GM12892 (cell line): ENCODE measurements at places on chromosomes 5 and 9.

DNA sequence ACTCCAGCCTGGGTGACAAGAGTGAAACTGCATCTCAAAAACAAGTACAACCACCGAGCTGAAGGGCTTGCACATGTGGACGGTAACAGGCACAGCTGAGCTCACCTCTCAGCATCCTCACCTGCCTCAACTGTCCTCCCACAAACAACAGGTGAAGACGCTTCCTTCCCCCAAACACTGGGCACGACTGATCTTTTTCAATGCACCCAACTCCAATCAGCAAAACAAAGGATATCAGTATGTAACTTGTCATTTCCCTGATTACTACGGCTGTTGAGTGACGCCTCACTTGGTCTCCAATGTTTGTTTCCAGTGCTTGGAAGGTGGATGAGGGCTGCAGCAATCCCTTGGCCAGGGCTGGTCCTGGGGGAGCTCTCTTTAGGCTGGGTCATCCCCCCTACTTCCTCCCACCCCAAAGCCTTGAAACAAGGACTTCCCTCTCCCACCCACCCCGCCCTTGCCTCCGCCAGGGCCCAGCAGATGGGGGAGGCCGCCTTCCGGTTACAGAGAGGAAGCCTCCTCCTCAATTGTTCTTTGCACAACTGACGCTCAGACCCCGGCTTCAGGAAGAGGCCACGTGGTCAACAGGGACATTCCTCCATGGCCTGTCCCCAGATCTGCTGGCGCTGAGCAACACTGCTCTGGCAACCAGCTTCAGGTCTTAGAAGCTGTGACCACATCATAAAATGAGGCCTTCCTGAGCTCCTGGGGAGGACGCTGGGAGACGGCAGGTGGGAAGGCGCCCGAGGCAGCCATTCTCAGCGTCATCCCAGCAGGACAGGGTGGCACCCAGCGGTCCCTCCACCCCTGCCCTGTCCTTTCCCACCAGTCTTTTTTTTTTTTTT, 5.9 kb downstream of the FAM78A start:
- no peak for DNase-seq

- DNase-seq: no peak
These were observed 473 bp downstream of the ZBTB34 start for GRCh38 chr9:126860757-126861466.

DNA sequence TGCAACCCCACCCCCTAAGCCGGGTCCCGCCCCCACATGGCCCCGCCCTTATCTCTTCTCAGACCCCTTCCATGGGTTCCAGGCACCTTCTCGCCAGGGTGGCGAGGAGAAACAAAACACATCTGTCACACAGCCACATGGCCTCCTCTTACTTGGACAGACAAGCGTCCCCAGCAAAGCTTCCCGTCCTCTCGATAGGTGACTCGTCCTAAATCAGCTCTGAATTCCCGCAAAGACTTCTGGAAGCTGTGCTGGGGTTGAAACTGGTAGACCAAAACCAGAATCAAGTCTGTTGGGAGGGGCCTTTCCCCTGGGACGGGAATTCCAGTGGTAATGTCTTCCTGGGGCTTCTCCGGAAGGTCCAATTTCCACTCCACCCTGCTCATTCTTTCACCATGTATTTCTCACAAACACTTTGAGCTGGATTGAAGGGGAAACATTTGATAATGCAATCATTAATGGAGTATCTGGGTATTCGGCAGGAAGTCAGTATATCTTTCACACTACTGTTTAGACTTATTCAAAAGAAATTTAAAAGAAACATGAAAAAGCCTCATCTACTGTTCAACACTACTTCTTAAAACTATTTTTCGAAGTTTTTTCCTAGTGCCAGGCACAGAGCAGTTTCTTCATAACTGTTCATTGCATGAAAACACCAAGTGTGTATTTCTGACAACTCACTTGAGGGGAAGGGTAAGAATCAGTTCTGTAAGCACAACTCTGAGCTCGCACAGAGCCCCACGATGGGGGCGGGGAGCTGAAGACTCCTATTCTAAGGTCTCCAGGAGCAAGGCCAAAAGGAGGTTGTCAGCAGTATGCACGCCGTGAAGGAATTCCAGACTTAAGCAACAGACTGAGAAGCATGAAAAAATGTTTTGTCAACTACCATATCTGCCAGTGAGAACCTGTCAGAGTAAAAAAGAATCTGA, 644 bp upstream of the CTNNAL1 start:
- DNase-seq: no peak

DNA sequence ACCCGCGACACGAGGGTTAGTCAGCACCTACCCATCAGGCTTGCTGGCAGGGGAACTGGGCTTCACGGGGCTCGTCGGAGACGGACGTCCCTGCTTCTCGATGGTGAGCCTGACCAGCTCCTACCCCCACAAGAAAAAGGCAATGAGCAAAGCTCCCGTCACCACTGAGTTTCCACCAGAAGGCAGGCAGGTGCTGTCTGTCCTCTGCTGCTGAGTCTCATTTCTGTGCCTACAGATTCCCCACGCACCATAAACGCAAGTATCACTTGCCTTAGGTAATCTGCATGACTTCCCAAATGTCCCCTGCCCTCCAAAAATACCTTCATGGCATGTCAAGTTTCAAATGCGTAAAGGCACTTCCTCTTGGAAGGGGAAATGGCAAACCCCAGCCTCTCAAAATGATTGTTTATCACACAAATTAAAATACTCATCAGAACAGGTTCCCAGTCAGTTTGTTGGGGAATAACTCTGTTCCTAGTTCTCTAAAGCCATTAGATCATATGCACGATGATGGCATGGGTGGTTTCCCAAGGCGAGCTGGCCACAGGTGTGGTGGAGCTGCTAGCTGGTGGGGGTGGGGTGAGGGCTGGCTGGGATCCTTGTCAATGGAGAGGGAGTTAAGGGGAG, 85.0 kb downstream of the PRRT1B start:
- DNase-seq: peak; percentile 39

GRCh38 chr5:11027660-11028059, 266.6 kb upstream of the DAP start:
- DNase-seq: no peak

- no peak for DNase-seq
These were observed 1.4 kb downstream of the SPINK1 start for GRCh38 chr5:147830035-147830434.

- DNase-seq: no peak
These were observed 12.2 kb downstream of the CXXC5 start for GRCh38 chr5:139660105-139660922.

- no peak for DNase-seq
These were observed 38.4 kb upstream of the PLEKHG4B start for GRCh38 chr5:53381-54174.

GRCh38 chr5:81165493-81166119, 67.5 kb upstream of the CKMT2 start:
- DNase-seq: peak; percentile 45

DNA sequence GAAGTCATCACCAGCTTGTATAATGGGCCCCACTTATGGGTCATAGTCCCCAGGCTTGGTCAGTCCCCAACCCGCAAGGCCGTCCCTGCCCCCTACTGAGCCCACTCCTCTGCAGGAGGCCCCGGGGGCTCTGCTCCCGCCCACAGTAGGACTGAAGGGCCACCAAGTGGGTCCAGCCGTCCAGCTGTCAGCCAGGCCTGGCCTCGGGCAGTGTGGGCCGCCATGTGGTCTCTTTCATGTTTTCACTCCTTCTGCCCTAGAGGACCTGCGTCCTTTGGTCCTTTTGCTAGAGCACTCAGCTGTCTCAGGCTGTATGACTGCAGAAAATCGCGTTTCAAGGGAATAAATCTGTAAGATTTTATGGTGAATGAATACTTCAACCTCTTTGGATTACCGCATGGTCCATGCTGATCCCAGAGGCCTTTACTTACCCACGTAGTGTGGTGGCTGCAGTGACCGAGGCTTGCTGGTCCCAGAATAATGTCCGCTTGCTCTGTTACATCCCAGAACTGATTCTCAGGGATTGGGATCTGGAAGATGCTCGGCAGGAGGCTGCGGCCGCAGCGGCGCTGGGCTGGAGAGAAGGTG, 105.7 kb upstream of the FAM120A start:
- DNase-seq: no peak

DNA sequence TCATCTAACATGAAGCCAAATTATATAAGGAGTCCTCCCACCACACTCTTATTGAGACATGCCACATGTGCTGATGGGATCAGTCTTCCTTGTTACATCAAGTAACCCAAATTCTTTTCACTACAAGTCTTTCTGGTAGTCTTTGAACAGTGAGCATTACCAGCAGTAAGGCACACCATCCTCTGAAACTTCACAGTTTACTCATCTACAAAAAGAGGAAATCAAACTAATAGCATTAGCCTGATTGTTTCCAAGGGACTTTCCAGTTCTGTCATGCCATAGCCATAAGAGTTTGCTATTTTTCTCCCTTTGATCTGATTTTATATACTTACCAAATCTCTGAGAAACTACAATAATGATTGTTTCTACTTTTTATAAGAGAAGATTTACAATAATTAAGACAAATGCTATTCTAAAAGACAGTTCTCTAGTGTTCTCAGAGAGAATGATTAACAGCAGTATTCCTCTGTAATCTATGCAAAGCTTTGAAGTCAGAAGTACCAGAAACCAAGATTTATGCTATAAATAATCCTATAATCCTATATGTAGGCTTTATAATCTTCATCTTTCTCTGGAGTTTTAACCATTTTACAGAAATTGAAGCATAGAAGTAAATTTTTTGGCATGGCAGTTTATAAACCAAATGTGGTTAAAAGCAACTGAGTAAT, 166.2 kb upstream of the ACO1 start:
- no peak for DNase-seq

- no peak for DNase-seq
These were observed 62.1 kb downstream of the KLF9 start for GRCh38 chr9:70352356-70352755.
